ENCODE measurements at places on chromosomes 2 and 18.

GRCh38 chr18:80204142-80204541, 43.2 kb downstream of the PARD6G start:
- DNase-seq: no peak

GRCh38 chr18:76821356-76821874, 942 bp upstream of the ZNF236 start:
- no peak for DNase-seq

DNA sequence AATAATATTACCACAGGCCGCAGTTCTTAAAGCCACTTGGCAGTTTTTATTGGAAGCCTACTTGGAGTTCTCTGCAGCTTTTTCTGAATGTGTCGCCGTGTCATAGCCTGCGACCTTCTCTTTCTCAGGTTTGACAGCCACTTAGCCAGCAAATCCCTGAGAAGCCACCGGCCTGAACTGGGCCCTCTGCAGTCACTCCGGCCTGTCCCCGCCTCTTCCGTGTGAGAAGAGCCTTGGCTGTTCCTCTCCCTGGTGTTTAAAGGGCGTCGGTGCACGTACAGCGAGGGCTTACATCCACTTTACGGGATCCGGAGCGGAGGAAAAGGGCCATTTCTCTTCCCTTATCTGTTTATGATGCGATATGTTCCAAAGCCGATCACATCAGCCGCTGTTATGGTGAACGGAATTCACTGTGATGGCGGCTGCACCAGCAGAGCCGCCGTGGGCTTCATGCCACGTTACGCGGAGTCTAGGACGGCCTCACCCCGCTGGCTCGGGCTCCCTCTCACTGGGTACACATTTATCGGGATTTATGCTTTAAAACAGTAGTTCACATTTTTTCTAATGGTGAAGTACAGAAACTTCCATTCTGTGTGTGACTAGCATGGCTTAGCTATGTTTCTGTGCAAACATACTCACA, 66.8 kb downstream of the GBX2 start:
- DNase-seq: no peak

DNA sequence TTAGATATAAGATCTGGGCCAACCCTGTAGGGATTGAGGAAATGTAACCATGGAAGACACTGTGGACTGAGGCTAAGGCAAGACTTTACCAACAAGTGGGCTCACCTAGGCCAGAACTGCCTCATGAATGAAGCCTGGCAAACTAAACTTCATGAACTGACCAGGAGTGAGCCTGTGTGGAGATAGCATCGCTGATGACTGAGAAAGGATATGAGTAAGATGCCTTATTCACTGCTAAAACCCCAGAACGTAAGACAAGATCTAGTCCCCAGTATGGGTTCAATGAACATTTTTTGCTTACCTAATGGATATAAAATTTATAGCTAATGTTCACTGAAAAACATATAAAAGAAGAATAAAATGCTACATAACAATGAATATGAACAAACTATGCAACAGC, 399.8 kb downstream of the SATB2 start:
- DNase-seq: no peak

DNA sequence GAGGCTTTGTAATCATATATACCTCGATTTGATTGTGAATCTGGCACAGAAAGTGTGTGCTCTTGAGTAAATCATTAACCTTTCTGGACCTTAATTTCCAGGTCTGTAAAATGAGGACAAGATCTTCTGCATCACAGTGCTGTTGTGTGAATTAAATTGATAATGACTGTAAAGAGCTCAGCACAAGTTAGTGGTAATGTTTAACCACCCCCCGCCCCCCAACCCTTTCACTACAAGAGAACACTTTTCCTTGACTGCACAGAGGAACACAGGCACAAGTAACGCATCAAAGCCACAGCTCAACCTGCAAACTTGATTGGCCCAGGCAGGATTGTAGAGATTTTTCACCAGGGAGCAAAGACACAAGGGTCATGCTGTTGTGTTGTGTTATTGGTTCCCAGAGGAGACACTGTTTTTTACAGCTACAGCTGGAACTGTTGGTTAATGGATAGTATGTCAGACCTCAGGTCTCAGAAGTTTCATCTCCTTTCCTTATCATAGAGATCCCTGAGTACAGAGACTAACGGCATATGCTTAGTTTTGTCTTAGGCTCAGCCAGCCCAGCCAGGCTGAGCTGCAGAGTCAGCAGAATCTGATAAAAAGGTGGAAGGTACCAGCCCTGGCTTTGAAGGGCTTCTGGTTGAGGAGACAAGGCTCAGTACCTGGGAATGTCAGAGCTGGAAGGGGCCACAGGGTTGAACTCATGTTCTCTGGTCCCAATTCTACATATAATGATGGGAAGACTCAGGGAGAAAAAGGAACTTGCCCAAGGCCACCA, 10.6 kb downstream of the SETBP1 start:
- DNase-seq: no peak

DNA sequence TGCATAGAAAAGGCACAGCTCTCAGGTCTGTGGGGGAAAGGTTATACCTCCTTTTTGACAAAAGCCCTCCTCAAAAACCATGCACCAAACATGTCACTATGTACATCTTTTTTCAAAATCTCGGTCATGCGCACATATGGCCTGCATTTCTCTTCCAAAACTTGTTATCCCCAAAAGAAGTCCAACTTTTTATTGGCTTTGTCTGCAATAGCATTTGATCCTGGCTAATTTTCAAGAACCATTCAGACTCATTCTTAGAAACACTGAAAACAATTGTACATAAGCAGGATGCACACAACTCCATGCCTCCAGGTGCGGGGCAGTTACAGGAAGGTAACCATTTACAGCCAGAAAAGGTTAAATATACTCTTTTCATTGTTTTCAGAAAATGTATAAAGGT, 21.9 kb downstream of the SERTAD2 start:
- no peak for DNase-seq

- no peak for DNase-seq
Measured at GRCh38 chr2:212958757-212959295, 192.6 kb downstream of the IKZF2 start.

Measured in CD4-positive, alpha-beta T cell treated with Interleukin-6 at 100 ng/mL for 8 hours (primary cell).